Dorsolateral prefrontal cortex (tissue), 122 donors: ENCODE measurements at places on chromosomes 7 and 10. TPM values are rescaled to one million over a fixed set of nuclear protein-coding genes. Genes with fewer than 3 reads are reported as not detected.
A peak's percentile ranks its signal among the peaks of the same experiment; 100 is the strongest.

DNA sequence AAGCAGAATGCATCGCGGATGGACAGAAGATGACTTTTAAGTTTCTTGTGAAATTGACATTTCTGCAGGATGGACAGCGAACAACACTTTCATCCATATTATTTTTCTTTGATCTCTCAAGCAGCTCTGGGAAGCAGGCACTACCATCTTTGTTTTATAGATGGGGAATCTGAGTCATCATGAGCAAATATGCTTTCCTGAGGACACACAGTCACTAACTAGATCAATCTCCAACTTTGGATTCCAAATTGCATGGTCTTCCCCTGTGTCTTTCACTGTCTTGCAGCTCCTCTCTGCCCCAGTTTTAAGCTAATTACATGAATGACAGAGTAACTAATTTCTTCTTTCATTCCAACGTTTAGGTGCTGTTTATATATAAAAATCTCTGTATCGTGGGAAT lies 201.5 kb downstream of the ADAM12 start:
- no peak for DNase-seq

HSPA14 gene
- total RNA-seq = 15.0 TPM

- DNase-seq = no peak
Observed at GRCh38 chr10:89343089-89343767, 15.4 kb downstream of the IFIT3 start.

WNT2 gene
- total RNA-seq = 1.4 TPM

GRCh38 chr7:47953822-47954221 lies 5.6 kb upstream of the PKD1L1 start:
- no peak for DNase-seq

GRID2IP gene
- total RNA-seq = 2.1 TPM

- no peak for DNase-seq
Observed at GRCh38 chr7:151129960-151130591, 37.4 kb downstream of the GBX1 start.

GRCh38 chr7:4190010-4190981 lies 491.8 kb upstream of the FOXK1 start:
- no peak for DNase-seq

GRCh38 chr10:75165684-75166622 lies 44.6 kb upstream of the VDAC2 start:
- no peak for DNase-seq

GRCh38 chr7:140322759-140323158 lies 75.6 kb downstream of the SLC37A3 start:
- no peak for DNase-seq

DNA sequence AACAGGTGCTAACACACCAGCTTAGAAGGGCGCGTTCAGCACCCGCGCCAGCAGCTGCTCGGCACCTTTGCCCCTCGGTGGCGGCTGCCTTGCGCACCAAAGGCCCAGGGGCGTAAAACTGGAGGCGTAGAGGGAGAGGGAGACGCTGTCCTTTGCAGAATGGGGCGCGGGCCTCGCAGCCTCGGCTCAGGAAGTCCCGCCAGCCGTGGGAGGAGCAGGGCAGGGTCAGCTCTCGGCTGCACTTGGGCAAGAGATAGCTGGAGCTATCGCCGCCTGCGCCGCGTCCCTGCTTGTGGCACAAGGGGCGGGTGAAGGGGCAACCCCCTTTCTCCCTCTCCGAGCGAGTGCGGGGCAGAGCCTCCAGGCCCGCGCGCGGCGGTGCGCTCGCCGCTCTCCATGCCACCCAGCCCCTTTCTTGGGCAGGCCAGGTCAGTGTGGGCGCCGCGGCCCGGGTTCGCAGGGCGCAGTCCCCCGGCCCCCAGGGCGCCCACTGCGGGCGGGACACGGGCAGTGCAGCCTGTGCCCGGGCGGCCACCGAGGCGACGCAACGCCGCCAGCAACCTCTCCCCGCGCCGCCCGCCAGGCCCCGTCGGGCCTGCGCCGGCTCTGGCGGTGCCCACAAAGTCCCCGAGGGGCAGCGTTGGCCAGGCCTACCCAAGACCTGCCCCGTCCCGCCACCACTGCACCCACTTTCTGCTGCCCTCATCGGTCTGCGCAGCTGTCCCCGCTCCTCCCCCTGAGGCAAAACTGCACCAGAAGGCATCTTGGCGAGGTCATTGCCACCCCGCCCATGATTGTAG lies 4.1 kb downstream of the NEUROD6 start:
- peak; percentile 12 for DNase-seq

INA gene
- total RNA-seq = 112 TPM

- DNase-seq = no peak
Observed at GRCh38 chr10:121036431-121036830, 185.3 kb downstream of the WDR11 start.

- no peak for DNase-seq
Observed at GRCh38 chr7:151428378-151429236, 11.3 kb downstream of the CRYGN start.

- DNase-seq = no peak
Observed at GRCh38 chr7:11865671-11866070, 33.7 kb upstream of the THSD7A start.

DNA sequence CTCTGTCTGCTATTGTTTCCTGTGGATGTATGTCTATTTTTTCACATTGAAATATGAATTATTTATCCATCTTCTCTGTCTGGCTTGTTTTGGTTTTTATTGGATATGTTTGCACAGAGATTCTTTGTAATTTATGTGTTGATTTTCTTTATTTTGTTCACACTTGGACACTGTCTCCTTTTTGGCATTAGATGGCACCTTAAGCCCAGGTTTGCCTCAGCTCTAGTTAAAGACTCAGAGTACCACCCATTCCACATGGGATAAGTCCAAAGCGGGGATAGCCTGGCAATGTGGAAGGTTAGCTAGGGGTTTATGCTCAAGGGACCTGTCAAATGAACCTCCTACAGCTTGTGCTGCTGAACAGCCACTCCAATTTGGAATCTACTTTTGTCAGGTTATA lies 14.1 kb downstream of the FEZF1 start:
- no peak for DNase-seq

- DNase-seq = no peak
Observed at GRCh38 chr7:45982132-45982531, 61.1 kb upstream of the IGFBP3 start.

CRHR2 gene
- 7.7 TPM for total RNA-seq

SGCE gene
- 90.2 TPM for total RNA-seq

GRCh38 chr7:11171569-11172192 lies 198.0 kb downstream of the PHF14 start:
- DNase-seq = no peak

DNA sequence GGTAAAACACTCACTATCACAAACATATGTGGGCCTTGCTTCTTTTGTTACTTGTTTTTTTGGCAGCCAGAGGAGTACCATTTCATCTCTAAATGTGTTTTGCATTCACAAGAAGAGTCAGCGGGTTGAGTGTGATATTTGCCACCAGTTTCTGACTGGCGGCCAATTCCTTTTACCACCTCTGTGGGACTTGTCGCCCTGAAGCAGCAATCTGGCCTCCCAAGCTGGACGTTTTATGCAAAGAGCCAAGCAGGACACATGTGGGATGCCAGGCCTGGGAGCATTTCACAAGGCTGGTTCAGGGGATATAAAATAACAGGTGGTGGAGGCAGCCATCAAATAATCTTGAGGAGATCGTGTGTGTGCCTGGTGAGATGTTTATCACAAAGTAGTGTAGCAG lies 61.8 kb upstream of the TRIL start:
- DNase-seq = peak; percentile 71

DTX2 gene
- 18.6 TPM for total RNA-seq

DNA sequence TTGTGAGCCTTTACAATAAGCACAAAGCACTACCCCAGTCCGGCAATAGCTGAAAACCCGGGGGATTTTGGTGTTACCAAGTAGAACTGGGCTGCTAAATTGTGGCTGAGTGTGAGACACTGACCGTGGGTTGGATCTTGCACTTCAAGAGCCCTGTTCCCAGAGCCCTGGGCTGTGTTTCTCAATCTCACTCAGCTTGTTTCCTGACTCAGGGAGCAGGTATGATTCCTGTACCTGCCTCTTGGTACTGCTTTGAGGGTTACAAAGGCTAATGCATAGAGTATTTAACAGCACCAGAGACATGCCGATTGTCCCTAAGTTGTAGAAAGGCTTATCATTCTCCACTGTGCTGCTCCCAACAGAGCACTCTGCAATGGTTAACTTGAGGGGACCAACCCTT lies 134.6 kb downstream of the TEX36 start:
- no peak for DNase-seq

GRCh38 chr10:47423476-47423875 lies 39.4 kb upstream of the ZNF488 start:
- DNase-seq = no peak

DKK1 gene
- 7.7 TPM for total RNA-seq

AKR1C8 gene
- total RNA-seq = not detected

DNA sequence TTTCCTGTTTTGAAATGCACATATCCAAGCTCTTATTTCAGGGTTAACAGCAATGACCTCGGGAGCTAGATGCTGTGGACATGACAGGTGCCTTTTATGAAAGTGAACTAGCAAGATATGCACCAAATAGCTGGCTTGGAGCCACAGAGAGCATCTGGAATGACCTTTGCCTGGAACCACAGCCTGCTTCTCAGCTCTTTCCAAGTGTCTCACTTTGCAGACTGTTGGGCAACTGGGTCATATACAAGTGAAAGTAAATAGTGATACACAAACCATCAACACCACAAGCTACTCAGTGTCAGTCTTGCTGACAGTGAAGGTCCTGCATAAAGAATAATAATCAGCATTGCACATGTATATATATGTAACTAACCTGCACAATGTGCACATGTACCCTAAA lies 183.5 kb downstream of the RNF133 start:
- no peak for DNase-seq
